ENCODE measurements at places on chromosomes 12 and 14. TPM values are rescaled to one million over a fixed set of nuclear protein-coding genes. Genes with fewer than 3 reads are reported as not detected.

GALNT8 gene
- 1.5 TPM for polyA plus RNA-seq

CD163L1 gene
- 5.5 TPM for polyA plus RNA-seq

HOXC10 gene
- 0.52 TPM for polyA plus RNA-seq

B3GNT4 gene
- polyA plus RNA-seq, result 1.2 TPM

KRT83 gene
- polyA plus RNA-seq, result not detected

CLEC6A gene
- not detected for polyA plus RNA-seq

KRT4 gene
- polyA plus RNA-seq, result 6.1 TPM

CISTR gene
- not detected for polyA plus RNA-seq

CEBPE gene
- polyA plus RNA-seq, result 0.21 TPM

CDH24 gene
- 14.8 TPM for polyA plus RNA-seq

DNA sequence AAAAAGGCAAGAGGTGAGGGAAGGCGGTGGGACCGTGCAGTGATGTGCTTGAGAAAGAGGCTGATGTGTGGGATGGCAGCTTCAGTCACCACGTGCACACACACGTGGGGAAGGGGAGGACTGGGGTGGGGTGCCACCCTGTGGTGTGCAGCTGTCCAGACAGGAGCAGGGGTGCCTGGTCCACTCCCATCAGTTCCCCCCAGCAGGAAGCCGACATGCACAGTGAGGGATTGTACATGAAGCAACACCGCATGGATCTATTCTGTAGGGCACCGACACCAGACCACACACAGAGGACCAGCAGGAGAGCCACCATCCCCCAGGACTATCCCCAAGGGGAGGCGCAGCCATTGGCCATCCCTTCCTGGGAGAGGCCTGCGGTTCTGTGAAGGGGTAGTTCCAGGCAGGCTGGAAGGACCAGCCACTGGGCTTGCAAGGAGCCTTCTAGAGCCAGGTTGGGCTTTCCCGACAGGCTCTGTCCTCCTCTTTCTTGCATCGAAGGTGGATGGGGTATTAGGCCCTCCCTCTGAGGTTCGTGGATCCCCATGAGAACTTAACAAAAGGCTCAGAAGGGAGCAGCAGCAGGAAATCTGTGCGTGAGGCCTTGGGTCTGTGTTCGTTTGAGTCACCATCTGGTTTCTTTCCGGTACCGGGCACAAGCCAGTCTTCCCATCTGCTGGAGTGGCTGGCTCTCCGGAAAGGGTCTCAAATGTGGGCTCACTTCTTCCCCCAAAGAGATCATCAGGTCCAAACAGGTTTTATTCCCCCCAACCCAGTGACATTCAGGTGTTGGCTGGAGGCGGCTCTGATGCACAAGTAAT is 59.8 kb downstream of the PLEKHG3 start:
- DNase-seq, result no peak

DNA sequence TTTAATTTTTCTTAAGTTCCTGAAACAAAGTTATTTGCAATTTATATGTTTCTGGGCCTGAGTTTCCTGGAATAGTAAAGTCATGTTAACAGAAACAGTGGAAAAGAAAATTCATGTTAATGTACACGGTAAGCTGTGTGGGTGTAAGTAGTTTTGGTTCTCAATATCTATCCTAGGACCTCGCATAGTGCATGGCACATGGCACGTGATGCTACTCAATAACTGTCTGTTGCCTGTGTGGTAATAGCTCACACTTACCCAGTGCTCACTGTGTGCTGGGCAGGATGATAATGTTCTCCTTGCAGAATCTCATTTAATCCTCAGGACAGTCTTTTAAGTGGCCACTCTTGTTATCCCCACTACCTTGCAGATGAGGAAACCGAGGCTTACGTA is 100.7 kb downstream of the DUSP16 start:
- no peak for DNase-seq

DNA sequence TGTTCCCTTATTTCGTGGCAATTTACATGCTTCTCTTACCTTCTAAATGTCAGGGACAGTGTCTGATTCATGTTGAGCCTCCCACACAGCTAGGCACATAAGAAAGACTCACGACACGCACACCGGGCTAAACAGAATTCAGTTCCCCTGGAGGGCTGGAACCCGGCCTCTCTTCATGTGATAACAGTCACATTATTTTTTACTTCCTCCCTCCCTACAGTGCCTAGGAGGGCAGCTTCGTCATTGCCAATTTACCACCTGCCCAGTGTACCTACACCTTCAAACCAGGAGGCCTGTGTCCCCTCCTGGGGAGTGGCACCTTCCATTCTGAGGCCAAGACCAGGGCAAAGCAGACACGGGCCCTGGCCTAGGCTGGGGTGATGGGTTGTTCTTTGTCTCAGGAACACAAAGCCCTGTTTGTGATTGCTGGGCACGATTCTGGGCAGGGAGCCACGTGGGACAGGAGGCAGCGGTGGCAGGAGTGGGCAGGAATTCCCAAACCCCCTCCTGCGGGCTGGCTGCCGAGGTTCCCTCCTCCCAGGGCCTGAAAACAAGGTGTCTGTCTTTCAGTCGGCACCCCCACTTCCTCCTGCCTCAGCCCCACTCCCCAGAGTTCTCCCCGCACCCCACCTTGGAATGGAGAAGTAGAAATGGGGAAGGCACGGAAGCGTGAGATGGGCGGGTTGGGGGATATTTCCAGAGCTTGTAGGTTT is 6.8 kb upstream of the RASAL1 start:
- peak; percentile 51 for DNase-seq

DNA sequence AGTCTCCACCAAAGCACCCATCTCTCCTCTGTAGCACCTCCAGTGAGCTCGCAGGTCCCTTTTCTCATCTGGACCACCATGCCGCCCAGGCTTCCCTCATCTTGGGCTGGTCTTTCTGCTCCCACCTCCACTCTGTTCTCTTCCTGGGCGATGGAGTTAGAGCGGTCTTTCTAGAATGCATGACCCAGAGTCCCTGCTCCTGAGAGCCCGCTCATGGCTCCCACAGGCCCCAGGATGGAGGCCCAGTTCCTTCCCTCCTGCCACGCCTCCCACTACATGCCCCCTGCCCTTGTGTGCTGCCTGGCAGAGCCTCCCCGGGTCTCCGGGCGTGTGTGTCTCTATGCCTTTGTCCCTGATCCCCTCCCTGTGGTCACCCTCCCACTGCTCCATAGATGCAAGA is 100.7 kb upstream of the RTL1 start:
- DNase-seq, result no peak

DNA sequence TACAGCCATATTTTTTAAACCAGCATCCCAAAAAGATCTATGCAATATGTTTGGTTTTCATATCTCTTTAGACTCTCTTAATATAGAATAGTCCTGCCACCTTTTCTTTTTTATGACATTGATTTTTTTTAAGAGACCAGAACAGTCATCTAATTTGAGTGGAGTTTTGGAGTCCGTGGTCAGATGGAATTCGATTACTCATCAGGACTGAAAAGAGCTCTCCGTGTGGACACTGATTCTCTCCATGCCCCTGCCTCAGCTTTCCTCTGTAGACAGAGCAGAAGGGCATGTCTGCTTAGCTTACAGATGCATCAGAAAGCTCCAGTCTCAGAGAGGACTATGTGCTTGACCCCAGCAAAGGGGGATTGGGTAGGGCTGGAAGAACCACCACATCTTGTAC is 27.8 kb downstream of the SMCO2 start:
- DNase-seq, result no peak

DNA sequence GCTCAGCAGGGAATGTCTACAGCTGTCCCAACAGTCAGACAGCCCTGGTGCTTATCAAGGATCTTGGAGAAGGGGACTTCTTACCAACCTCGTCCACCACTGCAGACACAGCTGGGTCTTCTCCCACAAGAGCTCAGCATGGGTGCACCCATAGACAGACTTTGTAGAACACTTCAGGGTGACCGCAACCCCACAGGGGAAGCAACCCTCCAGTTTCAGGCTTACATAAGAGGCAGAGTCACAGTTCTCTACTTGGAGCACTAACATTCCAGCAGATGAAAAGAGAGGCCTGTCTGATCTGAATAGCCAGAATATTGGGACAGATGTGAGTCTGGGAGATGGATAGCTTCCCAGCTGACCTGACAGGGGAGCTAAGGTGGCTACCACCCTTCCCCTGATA is 3.5 kb upstream of the CLEC1A start:
- no peak for DNase-seq

DNA sequence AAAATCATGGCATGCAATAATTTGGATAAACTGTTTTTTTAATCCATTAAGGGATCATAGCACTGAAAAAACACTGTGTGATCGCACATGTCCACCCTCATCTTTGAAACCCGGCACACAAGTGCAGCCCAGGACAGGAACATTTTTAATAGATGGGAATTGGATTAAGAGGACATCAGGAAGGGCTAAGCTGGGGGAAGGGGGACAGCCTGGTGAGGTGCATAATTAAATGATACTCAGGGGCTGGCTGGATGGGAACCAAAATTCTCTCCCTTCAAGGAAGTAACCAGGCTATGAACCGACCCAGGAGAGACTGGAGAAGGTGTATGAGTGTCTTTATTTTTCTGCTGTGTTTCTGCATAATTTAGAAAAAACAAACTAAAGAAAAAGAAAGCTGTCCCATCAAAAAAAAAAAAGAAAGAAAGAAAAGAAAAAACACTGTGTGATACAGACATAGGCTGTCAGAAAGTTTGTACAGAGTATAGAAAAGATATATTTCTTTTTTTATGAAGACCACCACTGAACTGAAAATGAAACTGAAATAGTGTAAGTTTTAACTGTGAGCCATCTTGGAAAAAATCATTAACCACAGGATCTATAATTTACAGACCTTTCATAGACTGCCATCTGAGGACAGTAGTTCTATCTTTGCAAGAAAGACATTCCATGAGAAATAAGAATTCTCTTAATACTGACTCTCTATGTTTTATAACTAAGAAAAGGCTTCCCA is 75.1 kb upstream of the SLC38A4 start:
- no peak for DNase-seq

- DNase-seq, result no peak
Measured at GRCh38 chr12:66746489-66747201, 67.8 kb upstream of the GRIP1 start.

DNA sequence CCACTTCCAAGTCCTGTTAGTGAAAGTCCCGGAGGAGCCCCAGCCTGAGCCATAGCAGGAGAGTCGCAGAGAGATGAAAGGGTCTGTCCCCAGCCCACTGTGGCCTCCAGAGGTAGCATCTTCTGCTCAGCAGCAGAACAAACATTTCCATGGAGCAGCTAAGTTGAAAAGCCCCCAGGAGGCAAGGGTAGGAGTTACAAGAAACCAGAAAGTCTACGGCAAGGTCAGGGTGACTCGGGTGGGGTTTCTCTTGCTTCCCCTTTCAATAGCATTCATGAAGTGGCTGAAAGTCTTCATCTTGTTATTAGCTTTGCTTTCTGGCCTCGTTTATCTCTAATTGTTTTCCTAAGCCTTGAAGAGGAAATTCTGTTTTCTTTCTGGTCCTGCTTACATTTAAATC is 151.2 kb upstream of the DIO3 start:
- no peak for DNase-seq

GRCh38 chr14:51317373-51317772 is 77.3 kb downstream of the TMX1 start:
- no peak for DNase-seq

GRCh38 chr12:94593822-94594442 is 56.4 kb downstream of the TMCC3 start:
- no peak for DNase-seq

GRCh38 chr14:68366656-68367055 is 426.2 kb downstream of the ZFP36L1 start:
- no peak for DNase-seq

GRCh38 chr12:92049403-92049802 is 96.2 kb downstream of the BTG1 start:
- no peak for DNase-seq

DNA sequence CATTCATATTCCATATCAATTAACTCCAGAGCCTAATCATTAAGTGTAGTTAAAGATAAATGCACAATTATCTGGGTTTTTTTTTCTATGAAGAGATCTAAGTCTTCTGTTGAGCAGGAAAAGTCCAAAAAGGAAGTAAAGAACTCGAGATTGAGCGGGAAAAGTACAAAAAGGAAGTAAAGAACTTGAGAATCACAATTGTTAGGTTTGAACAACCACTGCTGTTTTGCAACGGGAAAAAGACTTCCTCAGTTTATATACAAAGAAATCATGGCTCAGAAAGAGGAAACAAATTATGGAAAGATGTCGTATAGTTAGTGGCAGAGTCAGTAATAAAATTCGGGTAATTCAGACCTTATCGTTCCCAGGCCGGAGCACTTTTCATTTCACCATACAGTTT is 63.3 kb downstream of the PPP1R12A start:
- DNase-seq, result no peak

- no peak for DNase-seq
Measured at GRCh38 chr12:18057051-18057450, 32.9 kb downstream of the RERGL start.

- no peak for DNase-seq
Measured at GRCh38 chr12:43333644-43334043, 218.4 kb downstream of the ADAMTS20 start.

- DNase-seq, result no peak
Measured at GRCh38 chr12:92155733-92156132, 10.1 kb upstream of the BTG1 start.

- no peak for DNase-seq
Measured at GRCh38 chr12:104870797-104871196, 87.3 kb downstream of the SLC41A2 start.

DNA sequence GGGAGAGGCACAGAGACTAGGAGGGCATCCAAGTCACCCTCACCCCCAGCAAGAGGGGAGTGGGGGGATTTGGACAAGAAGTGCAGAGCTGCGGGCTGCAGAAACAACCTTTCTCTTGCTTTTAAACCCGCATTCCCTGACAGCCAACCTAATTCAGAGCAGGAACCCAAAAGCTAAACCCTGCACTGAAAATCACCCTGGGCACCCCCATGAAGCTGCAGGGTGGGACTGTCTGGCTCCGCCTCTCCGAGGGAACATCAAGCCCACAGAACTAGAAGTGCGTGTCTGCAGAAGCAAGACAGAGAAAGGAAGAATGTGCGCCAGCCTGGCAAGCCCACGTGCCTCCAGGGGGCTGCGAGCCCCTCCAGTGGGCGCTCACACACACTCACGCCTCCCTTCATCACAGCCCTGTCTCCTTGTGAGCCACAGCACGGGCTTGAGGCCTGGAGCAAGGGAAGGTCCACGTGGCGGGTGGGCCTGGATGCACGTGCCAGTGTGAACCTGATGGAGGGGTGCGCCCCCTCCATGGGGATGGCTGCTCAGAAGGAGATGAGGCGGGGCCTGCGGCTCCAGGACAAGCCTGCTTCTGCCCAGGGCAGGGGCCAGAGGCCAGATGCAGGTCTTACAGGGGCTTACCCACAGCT is 27.8 kb upstream of the PNMA1 start:
- no peak for DNase-seq

DNA sequence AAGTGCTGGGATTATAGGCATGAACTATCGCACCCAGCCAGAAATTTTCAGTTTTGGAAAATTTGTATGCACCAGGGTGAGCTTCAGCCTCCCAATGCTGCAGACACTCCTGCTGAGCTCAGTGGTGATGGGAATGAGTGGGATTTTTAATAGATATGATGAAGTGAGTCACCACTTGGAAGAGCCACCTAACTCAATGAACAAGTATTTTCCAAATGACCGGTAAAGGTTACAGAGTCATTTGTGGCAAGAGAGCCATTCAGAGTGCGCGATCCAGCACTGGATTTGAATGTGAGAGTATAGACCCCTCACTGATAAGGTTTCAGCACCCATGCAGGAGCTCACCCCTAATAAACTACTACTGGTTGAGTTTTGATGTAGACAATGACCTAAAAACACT is 100.7 kb downstream of the PPP2R5C start:
- no peak for DNase-seq

- DNase-seq, result no peak
Measured at GRCh38 chr12:93109551-93110203, 180.6 kb upstream of the EEA1 start.

Measured in left lung (tissue), 14 donors.